ENCODE measurements at places on chromosomes 5 and 9.

DNA sequence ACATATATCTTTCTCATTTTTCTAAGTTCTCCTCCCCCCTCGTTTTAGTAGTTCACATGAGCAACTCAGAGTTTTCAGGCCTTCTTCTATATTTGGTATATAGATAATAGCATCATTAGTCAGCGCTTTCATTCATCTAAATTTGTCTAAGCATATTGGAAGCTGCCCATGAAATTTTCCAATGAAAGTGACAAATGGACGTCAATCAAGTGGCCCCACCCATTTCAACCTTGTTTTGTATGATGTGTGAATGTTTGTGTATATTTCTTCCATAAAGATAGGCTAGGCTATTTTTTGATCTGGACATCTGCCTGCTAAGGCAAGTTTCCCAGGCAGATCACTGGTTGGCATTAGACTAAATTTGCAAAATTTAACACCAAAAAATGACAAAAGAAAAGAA, 104.0 kb upstream of the SSBP2 start:
- DNase-seq: no peak

DNA sequence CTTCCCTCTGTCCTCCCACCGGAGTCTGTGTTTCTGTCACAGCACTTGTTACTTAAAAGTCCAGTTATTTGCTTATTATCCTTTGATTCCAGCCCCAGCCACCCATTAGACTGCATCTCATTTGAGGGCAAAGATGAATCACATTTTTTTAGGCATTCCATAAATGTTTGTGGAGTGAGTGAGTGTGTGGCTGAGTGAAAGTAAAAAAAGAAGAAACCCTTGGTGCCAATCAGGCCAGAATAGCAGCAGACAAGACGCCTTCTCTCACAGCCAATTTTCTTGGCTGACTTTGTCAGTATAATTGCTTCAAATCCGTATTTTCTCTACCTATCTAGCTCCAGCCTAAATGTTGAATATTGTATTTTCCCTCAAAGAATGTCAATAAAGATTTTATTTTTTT, 613.0 kb upstream of the WWC1 start:
- DNase-seq: no peak

GRCh38 chr5:112869948-112870347, 8.9 kb downstream of the SRP19 start:
- no peak for DNase-seq

DNA sequence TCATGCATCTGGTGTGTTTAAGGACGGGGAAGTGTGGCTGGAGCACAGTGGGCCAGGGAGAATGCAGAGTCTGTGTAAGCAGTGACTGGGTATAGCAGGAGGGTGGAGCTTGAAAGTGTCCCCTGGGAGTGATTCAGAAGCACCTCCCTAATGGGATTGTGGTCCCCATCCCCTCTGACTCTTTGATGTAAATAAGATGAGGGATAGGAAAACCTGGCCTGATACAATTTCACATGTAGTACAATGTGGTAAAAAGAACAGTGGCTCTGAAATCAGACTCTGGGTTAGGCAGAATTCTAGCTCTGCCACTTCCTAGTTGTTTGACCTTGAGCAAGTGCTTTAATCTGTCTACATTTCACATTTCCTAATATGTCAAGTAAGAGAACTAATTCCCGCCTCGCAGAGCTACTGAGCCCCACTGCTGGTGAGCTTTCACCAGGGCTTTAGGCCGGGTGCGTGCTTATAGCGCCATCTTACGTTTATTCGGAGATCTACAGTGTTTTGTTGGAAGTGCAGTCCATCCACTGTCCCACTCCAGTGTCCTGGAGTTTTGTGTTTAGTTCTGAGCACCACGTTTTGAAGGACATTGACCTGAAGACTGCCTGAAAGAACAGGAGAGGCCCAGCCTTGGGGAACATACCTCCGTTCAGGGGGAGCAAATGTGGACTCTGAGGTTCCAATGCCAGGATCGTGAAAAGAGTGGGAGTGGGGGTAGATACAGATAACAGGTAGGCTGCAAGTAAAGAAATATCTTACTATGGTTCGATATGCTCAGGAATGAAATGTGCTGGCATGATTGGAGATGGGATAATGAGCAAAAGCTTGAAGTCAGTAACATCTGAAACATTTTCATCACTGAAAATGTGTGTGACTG, 51.2 kb upstream of the TESK1 start:
- peak; percentile 4 for DNase-seq

DNA sequence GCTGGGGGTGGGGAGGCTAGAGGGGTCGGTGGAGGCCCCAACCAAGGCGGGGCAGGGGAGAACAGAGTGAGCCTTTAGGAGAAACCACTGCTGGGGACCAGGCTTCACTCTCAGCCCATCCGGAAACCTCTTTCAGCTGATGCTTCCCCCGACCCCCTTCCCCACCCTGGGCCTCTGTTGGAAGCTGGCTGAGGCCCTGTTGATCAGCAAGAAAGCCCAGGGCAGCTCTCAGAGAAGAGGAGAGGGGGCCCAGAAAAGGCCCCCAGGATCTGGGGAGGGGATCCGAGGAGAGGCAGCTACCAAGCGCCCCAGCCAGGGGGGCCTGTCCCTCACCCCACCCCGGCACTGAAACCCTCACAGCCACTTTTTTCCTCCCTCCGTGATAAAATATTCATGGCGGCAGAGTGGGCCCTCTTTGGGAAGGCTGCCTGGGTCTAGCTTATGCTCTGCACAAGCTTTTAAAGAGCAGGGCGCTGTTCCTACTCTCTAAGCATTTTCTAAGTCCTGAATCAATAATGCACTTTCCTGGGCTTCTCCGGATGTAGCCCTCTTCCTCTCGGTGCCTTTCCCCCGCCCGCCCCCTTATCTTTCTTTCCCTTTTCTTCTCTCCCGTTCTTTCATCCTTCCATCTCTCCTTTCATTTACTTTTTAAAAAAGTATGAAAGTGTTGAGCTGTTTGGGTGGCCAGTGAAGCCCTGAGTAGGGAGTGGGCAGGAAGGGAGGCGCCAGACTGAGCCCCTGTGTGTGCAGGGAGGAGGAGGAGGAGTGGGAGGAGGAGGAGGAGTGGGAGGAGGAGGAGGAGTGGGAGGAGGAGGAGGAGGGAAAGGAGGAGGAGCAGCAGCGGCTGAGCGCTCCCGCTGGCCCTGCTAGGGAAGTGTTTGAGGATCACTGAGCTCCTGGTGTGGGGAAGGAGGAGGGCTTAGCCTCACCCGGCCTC, 23.5 kb downstream of the NTNG2 start:
- no peak for DNase-seq

DNA sequence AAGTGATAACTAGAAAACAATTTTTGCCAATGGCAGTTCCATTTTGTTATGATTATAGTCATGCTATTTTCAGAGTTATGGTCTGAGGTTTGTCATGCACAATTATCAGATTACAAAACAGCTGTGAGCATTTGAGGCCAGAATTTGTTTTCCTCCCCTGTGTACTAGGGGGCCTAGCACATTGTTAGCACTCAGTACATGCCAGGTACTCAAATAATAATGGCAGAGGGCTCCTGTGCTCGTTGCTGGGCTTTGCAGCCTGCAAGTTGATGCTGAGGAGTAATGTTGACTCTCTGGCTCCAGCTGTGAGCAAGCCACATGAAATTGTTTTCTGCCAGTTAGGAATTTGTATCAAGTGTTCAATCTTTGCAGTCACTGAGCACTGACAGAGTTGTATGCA, 6.9 kb downstream of the DNAI1 start:
- no peak for DNase-seq

GRCh38 chr9:69104830-69105527, 69.1 kb upstream of the TJP2 start:
- DNase-seq: no peak

- DNase-seq: no peak
Measured at GRCh38 chr9:1271367-1271766, 221.2 kb downstream of the DMRT2 start.

All from T follicular helper cell (primary cell).